Left renal cortex interstitium (tissue), 4 donors: ENCODE measurements at places on chromosomes 11 and 22. TPM values are rescaled to one million over a fixed set of nuclear protein-coding genes. Genes with fewer than 3 reads are reported as not detected.

GRCh38 chr11:26757995-26758394, 36.1 kb upstream of the SLC5A12 start:
- DNase-seq, result no peak

Gene KCNC1
- 1.7 TPM for polyA plus RNA-seq

GRCh38 chr22:45742866-45743450, 71.3 kb downstream of the ATXN10 start:
- DNase-seq, result no peak

GRCh38 chr11:58576887-58577471, 1.3 kb upstream of the LPXN start:
- peak; percentile 15 for DNase-seq

Gene TEX12
- 0.22 TPM for polyA plus RNA-seq

DNA sequence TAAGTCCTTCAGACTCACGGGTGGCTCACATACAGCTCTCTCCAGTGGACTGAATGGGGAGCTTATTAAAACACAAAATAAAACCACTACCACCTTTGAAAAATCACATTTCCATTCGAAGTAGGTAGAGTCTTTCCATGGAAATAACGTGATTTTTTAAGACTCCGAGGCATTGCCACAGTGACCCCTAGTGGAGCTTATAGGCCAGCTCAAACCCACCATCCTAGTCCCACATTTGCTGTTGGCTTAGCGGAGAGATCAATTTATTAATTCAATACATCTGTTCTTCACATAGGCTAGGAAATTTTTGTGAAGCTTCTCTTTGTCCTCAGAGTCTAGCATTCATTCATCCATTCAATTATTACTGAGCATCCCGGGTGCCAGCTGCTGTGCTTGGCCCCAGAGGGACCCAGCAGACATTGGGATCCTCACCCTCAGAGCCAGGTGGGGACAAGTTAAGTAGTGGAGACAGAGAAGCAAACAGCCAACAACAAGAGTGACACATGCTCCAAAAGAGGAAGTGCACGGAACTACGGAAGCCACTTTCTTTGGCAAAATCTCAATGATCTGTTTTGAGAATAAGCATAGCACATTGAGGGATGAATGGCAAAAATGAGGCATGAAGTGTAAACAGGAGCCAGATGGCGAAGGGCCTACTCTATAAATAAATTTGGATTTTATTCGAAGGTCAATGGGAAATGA, 10.2 kb upstream of the P4HA3 start:
- no peak for DNase-seq

GRCh38 chr11:87398931-87399330, 361.2 kb downstream of the TMEM135 start:
- DNase-seq, result no peak

GRCh38 chr11:64250415-64251015, 815 bp upstream of the PLCB3 start:
- DNase-seq, result no peak

DNA sequence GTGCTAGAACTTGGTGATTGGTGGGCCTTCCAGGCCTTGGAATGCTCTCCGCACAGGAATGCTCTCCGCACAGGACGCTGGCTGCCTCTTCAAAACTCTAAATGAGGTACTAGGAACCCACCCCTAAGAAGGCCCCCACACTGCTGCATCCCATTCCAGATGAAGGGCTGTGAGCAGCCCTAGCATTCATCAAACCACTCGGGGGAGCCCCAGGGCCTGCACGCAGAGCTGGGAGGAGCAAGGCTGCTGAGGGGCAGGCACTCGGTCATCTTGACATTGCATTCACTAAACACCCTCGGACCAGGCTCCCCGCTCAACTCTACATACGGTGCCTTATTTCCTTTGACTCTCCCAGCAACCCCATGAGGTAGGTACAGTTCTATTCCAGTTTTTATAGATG, 49.2 kb upstream of the EMID1 start:
- DNase-seq, result no peak

- no peak for DNase-seq
Observed at GRCh38 chr11:67584881-67585873, 1.6 kb downstream of the GSTP1 start.

Gene ATG16L2
- polyA plus RNA-seq, result 47.6 TPM

DNA sequence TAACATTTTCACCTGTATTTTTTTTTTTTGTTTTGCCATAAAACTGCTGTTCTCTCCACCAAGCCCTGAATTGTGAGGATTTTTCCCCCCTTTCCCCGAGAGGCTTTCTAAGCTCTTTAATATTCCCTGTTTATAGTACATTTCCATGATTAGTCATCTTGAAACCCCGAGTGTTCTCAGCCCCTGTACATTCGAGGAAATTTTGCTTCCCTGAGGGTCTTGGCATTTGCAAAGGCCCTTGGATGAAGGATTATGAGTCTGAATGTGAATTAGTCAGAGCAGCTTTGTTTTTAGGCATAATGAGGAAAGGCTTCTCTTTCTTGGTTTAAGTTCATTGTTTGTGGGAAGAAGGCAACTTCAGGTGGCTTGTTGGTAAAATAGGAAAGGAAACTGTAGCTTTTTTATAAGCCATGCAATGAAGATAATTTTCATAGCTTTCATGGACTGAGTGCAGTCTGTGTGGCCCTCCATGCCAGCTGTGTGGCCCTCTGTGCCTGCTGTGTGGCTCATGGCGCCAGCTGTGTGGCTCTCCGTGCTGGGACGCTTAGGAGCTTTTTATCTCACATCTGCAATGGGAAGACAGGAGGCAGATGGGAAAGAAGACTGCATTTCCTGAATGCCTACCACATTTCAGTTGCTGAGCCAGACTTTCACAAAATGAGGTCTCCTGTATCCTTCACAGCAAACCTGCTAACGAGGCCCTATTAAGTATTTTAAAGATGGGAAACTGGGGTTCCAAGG, 129.0 kb downstream of the TEAD1 start:
- DNase-seq, result no peak

DNA sequence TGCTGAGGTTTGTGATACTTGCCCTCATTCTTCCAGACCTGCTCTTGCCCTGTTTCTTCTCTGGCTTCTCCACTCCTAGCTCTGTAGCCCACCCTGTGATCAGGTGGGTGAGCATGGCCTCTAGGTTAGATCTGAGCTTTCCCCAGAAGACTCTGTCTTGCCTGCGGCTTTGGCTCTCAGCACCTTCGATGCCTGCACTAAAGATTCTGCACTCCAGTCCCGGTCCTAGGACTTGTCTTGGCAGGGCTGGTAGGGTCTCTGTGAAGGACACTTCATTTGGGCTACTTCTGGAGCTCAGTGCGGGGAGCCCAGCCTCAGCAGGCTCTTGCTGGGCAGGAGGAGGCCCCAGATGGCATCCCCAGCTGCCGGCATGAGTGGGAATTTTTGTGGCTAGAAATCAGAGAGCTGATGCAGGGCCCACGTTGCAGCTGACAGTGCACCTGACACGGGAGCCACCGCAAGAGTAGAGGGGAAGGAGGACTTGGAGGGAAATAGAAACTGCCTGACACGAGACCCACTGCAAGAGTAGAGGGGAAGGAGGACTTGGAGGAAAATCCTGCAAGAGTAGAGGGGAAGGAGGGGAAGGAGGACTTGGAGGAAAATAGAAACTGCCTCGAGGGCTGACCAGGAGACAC, 226.9 kb upstream of the B3GAT1 start:
- DNase-seq, result no peak

Gene SLC22A9
- polyA plus RNA-seq, result 0.97 TPM

Gene KDM4D
- polyA plus RNA-seq, result 2.1 TPM

GRCh38 chr11:40062616-40063015, 1396.8 kb downstream of the LRRC4C start:
- DNase-seq, result no peak

GRCh38 chr11:8363921-8364320, 100.2 kb upstream of the LMO1 start:
- no peak for DNase-seq

Gene PSMD13
- polyA plus RNA-seq, result 132 TPM

Gene MUC15
- 2.8 TPM for polyA plus RNA-seq

DNA sequence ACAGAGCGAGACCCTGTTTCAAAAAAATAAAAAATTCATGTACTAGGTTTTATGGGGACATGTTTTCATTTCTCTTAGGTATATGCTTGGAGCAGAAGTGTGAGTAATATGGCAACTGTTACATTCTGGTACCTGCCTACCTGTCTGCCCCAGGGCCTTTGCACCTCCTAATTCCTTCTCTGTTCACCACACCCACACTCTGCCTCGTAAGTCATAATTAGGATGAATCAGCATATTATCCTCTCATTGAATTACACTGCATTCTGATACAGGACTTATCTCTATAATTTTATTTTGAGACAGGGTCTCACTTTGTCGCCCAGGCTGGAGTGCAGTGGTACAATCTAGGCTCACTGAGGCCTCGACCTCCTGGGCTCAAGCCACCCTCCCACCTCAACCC, 3.1 kb upstream of the RAPSN start:
- DNase-seq, result no peak

DNA sequence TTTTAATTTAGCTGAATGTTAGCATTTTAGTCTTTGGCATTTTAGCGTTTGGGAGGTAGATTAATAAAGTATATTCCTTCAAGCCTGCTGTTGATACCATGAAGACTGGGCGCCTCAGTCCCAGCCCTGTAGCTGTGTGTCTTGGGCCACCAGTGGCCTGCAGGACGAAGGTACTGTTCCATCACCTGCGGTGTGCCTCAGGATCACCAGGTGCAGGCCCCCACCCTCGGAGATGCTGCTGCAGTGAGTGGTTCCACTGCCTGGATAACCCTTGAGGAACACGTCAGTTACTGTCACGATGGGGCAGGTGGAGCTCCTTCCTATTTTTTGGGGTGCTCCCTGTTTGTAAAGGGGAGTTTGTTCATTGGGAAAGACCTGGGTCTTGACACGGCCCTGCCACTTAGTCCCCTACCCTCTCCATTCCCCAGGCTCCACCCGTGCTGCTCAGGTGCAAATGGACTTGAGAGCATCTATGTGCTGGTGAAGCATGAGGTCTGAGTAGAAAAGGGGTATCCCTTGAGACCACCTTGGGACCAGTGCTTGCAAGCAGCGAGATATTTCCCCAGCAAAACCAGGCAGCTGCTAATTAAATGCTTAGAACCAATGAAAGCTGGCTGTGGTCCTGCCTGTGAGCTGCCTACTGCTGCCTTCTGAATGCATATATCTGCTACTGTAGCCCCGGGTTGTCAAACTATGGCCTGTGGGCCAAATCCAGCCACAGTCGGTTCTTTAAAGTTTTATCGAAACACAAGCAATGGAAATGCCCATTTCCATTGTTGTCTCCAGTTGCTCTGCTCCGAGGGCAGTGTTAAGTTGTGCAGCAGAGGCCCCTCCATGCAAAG, 28.7 kb downstream of the INCENP start:
- no peak for DNase-seq

DNA sequence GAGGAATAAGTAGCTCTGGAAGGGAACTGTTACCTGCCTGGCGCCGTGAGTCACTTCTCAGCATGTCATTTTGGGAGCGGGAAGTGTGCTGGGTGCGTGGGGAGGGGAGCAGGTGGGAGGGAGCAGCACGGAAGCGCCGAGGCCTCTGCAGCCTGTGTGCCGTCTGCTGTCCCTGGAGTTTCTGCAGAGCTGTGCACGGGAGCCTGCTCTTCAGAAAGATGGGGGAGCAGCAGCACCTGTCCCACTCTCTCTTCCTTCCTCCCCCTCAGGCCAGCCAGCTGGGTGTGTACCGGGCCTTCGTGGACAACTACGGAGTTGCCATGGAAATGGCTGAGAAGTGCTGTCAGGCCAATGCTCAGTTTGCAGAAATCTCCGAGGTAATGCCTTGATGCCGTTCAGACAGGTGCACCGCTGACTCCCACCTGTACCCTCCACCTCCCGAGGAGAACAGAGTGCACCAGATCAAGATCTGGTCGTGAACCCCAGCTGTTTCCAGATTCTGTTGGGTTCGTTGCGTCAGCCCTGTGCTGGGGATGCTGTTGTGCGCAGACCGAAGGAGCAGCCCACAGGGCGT, 87.9 kb downstream of the BCR start:
- no peak for DNase-seq

GRCh38 chr11:118529584-118530175, 1.3 kb upstream of the TMEM25 start:
- no peak for DNase-seq

GRCh38 chr22:47094861-47095330, 332.4 kb downstream of the TBC1D22A start:
- DNase-seq, result no peak

Gene OR51E1
- 1.8 TPM for polyA plus RNA-seq

DNA sequence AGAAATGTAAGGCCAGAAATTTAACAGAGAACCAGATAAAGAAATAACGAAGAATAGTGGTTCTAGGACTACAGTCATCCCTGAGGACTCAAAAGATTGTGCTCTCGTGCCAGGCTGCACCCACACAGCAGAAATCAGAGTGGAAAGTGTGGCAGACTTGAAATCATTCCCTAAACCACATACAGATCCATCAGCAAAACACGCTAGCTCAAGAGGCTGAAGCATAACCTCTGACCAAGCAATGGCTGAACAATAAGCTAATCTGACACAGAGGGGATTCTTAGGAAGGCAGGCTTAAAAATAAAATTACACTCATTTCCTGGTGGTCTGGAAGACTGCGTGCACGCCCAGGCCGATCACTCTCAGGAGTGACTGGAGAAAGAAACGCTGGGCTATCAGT, 19.0 kb downstream of the NCF4 start:
- DNase-seq, result no peak
